SW 1271 (cell line): ENCODE measurements at places on chromosomes 11 and 22.
A peak's percentile ranks its signal among the peaks of the same experiment; 100 is the strongest.

GRCh38 chr22:43783777-43784176 is 28.3 kb downstream of the EFCAB6 start:
- DNase-seq, result no peak

GRCh38 chr11:119155733-119156492 is 7.1 kb downstream of the ABCG4 start:
- DNase-seq, result no peak

DNA sequence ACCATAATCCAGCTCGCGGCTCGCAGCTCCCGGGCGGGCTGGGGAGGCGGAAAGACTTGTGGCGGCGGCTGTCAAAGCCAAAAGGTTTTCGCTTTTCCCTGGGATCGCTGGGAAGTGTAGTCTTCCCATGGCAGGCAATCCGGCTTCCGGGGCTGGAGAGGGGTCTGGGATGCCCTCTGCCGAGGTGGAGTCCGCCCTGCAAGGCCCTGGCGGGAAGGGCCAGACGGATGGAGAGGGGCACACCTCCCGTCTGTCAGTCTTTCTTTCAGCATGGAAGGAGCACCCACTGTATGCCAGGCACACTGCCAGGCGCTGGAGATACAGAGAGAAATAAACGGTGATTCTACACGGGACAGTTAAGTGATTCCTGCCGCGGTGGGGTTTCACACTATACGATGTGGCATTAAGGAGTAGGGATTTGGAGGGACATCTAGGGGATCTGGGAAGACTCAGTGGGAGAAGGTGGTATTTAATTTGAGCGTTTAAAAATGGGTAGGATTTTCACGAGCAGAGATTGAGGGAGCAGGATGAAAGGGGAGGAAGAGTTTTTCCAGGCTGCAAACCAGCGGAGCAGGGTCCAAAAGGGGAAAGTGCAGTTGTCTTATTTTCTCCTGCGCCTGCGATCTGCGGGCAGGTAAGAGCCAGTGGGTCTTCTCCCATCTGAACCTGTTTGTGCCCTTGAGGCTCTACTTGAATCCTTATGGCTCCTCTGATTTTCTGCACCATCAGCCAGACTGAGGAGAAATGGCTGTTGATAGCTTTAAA is at the start of gene BACE1:
TSS of gene BACE1 (minus strand) at position 60 of the 765 bp plus-strand sequence. CDS start 461 bp downstream, outside the sequence.
- DNase-seq, result peak; percentile 38

DNA sequence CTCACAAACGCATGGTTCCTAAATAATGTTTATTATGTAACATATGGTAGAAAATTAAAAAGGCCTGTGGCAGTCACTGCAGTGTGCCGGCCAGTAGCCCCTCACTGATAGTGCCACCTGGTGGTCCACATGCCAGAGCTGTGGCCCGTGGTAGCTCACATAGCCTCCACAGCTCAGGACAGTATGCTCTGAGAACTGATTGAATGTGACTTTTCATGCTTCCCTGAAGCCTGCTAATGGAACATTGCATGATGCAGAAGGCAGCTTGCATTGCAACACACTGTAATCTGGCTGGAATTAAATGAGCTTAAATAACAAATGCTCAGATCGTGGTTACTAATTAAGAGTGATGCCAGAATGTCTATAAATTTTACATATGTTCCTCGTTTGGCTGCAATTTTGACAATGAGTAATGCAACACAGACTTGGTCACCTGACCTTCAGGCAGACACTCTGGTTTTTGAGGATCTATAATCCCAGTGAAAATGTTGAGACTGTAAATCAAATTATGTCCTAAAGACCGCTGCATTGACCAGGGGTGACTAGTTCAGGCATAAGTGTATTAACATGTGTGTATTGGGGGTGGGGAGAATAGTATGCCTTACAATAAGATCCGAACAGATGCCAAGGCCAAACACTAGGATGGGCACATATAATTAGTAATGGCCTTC is 566.4 kb downstream of the METTL15 start:
- DNase-seq, result no peak

DNA sequence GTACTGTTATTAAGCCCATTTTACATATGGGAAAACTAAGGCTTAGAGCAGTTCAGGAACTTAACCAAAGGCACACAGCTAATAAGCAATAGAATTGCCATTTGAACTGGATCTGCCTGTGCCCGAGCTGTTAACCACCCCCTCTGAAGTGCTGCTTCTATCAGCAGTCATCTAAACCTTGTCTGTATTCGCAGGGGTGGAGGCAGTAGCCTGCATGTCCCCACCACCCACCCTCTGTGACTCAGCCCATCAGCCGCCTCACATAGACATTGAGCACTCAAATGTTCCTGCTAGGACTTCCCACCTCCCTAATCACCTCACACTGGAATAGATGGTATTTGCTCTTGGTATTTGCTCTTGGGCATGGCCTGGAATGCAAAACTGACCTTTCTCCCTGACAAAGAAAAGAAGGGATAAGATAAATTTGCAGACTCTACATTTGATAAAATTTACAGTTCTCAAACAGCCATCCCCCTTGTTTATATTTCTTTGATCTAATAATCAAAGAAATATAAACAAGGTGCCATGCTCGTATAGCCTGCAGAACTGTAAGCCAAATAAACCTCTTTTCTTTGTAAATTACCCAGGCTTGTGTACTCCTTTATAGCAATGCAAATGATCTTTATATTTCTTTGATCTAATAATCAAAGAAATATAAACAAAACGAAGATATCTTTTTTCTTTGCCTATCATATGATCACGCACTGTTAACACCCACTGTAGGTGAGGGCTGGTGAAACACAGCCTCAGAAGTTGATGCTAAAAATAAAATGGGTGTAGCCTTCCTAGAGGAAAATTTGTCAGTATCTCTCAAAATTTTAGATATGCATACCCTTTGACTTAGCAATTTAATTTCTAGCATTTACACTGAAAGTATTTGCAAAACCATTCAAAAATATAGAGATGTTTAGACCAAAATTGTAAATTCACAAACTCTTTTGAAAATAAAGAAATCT is 15.9 kb downstream of the DKK3 start:
- no peak for DNase-seq

GRCh38 chr11:64092111-64092760 is 56.5 kb downstream of the FLRT1 start:
- no peak for DNase-seq

- no peak for DNase-seq
These were observed 1.0 kb downstream of the RTN3 start for GRCh38 chr11:63682066-63683021.

- DNase-seq, result no peak
These were observed 105.8 kb downstream of the DSCAML1 start for GRCh38 chr11:117691218-117691514.

GRCh38 chr22:44547371-44547770 is 49.3 kb upstream of the RTL6 start:
- no peak for DNase-seq

DNA sequence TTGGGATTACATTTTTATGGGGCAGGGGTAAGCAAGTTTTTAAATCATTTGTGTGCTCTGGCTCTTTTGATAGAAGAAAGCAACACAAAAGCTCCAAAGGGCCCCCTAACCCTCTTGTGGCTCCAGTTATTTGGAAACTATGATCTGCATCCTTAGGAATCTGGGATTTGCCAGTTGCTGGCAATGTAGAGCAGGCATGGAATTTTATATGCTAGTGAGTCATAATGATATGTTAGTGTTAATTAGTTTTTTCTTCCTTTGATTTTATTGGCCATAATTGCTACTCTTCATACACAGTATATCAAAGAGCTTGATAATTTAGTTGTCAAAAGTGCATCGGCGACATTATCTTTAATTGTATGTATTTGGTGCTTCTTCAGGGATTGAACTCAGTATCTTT is 10.1 kb downstream of the RAG1 start:
- no peak for DNase-seq

DNA sequence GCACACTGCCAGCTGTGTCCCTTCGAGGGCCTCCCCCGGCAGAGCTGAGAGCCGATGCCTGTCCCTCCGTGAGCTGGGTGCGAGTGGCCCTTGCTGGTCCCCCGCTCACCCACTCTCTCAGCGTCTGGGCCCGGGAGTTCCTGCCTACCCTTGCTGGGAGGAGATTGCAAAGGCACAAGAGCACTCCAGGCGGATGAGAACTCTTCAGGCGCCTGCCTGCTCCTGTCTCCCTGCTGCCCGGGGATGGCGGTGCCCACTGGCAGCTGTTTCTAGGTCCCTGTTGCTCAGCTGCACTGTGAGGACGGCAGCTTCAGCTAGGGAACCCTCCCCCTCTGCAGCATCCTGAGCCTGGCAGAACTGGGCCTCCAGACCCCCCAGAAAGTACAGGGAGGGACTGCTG is 61.1 kb downstream of the FLRT1 start:
- no peak for DNase-seq

DNA sequence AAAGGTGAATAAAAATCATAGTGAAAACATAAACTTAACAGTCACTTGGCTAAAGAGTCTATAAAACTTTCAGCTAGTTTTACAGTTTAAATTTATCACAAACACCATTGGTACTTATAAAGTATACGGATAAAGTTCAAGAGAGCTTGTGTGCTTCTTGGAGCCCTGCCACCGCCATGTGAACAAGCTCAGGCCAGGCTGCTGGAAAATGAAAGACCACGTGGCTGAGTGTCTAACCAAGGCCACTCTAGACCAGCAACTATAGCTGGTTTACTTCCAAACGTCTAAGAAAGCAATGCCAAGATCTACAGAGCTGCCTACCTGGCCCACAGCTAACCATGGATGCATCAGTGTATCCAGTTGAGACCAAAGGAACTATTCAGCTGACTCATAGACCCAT is 66.3 kb upstream of the API5 start:
- DNase-seq, result no peak
